Activated T-helper 1 cell treated with anti-CD3 and anti-CD28 coated beads, Interleukin-12 subunit alpha, Interleukin-12 subunit beta, Interleukin-2, Interleukin-4 antibody, amounts not matched to agents 30 ng/mL and 10 ng/mL and 1 ng/mL, durations not matched to agents 14 hours and 24 hours and 36 hours (primary cell): ENCODE measurements at places on chromosomes 12 and 14. TPM values are rescaled to one million over a fixed set of nuclear protein-coding genes. Genes with fewer than 3 reads are reported as not detected.
A peak's percentile ranks its signal among the peaks of the same experiment; 100 is the strongest.

LRRK2 gene
- total RNA-seq = not detected in 2 replicates

CAPRIN2 gene
- total RNA-seq = 9.1 and 9.4 TPM in 2 replicates

CCDC196 gene
- total RNA-seq = not detected in 2 replicates

EML1 gene
- 0.76 and 0.91 TPM in 2 replicates for total RNA-seq

CMA1 gene
- total RNA-seq = not detected in 2 replicates

ETFBKMT gene
- 0.62 and 0.69 TPM in 2 replicates for total RNA-seq

STXBP6 gene
- total RNA-seq = not detected in 2 replicates

DNA sequence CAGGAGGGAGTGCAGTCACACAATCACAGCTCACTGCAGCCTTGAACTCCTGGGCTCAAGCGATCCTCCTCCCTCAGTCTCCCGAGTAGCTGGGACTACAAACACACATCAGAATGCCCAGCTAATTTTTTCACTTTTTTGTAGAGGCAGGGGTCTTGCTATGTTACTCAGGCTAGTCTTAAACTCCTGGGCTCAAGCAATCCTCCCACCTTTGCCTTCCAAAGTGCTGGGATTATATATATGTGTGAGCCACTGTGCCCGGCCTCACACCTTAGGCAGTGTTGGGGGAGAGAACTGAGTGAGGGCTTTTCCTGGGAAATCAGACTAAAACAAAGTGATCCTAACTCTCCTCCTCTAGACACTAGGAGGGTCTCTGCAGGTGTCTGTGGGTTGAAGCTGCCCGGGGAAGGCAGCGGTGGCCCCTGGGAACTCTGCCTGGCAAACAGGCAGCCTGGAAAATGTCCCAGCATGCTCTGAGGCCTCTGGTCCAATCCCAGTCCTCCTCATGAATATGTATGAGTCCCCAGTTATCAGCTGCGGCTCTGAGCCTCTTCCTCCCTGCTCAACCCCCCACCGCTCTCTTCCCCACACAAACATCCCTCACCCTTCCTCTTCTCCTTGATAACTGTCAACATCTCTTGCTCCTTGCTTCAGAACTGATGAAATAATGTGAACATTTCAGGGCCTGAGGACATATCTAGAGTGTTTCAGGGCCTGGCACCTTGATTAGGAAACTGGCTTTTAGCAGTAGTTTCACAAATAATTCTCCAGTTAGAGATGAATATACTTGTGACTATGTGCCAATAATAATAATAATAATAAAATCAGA, 7.9 kb upstream of the NAA25 start:
- no peak for DNase-seq

GRCh38 chr12:15033641-15034040, 60.8 kb downstream of the PDE6H start:
- no peak for DNase-seq

- no peak for DNase-seq
These were observed 144.5 kb upstream of the SLC38A2 start for GRCh38 chr12:46516933-46517578.

DNA sequence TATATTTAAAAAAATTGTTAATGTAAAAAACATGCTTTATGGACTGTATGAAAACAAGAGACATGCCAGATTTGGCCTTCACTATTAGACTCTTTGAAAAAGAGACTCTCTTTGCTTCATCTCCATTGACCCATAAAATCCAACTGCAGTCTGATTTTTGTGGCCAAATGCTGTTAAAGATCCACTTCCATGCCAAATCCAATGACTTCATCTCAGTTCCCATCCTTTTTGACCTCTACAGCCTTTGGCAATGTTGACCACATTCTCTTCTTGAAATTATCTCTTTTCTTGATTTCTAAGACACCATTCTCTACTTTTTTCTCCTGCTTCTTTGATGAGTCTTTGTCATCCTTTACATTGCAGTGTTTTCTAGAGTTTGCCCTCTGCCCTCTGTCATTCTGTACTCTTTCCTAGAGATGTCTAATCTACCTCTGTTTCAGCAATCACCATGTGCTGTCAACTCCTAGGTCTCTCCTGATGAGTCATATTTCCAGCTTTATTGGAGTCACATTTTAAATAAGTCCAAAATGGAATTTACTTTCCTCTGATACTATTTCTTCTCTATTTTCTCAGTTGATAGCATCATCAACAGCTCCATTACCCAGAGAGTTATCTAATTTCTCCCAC, 2.4 kb downstream of the TMPRSS12 start:
- DNase-seq = no peak

- DNase-seq = no peak
These were observed 167.1 kb downstream of the DUSP6 start for GRCh38 chr12:89185181-89185580.

DNA sequence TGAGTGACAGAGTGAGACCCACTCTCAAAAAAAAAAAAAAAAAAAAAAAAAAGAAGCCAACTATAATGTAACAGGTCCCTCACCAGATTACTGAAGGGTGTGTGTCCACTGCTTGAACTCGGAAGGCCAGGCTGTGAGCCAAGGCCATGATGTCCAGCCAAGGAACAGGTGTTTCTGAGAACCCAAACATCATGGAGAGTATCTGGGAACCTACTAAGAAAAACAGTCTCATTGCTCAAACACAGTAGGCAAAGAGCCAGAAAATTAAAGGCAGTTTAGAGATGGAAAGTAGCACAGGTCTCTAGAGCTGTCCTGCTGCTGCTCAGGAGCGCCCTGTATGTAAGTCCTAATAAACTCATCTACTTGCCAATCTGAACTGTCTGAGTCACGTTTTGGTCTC, 12.5 kb upstream of the MAP4K5 start:
- DNase-seq = no peak

- no peak for DNase-seq
These were observed 192.6 kb upstream of the BCL2L14 start for GRCh38 chr12:11877869-11878780.

- DNase-seq = no peak
These were observed 42.0 kb downstream of the MOK start for GRCh38 chr14:102262929-102263462.

- no peak for DNase-seq
These were observed 16.8 kb upstream of the EIF5 start for GRCh38 chr14:103317251-103317650.

- DNase-seq = peak; percentile 35
These were observed at the start of gene SALL2 for GRCh38 chr14:21525962-21526671. SALL2 (minus strand) TSS chr14:21526346; CDS start chr14:21526127, 219 bp downstream.

- no peak for DNase-seq
These were observed 55.3 kb downstream of the FIGNL2 start for GRCh38 chr12:51793201-51793600.

- DNase-seq = no peak
These were observed 610.4 kb downstream of the MED13L start for GRCh38 chr12:115667116-115667515.

DNA sequence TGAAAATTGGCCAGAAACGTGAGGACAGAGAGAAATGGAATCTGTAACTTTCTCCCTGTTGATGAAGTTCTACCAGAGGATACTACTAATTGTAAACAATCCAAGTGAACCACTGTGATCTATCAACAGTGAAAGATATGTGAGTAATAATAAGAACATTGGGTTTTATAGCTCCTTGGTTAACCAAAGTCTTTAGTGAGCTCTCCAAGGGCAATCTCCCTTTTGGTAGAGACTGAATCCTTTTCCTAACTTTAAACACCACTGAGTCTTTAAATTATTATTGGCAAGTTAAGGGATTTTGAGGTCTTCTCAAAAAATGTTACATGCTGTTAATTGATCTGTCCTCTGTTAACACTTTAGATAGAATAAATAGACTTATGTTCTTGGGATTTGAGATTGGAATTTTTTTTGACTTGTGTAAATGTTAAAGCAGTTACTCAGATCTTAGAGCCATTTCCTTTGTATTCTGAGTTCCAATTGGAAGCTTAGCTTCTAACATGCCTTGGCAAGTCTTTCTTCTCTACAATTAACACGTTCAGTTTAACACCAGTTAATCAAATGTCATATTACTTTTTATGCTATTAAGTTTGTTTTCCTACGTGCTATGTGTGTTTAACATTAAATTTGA, 338.2 kb upstream of the DDHD1 start:
- DNase-seq = no peak

GRCh38 chr14:101926085-101926484, 38.3 kb upstream of the DYNC1H1 start:
- DNase-seq = no peak

DNA sequence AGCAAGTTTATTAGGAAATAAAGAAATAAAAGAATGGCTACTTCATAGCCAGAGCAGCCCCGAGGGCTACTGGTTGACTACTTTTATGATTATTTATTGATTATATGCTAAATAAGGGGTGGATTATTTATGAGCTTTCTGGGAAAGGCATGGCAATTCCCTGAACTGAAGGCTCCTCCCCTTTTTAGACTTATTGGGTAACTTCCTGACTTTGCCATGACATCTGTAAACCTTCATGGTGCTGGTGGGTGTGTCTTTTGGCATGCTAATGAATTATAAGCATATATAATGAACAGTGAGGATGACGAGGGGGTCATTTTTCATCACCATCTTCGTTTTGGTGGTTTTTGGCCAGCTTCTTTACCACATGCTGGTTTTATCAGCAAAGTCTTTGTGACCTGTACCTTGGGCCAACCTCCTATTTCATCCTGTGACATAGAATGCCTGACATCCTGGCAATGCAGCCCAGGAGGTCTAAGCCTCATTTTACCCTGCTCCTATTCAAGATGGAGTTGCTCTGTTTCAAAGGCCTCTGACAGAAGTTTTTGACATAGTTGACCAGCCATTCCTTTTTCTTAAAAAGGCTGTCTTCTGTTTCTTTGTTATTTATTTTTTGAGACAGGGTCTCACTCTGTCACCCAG, 11.1 kb upstream of the PTGES3 start:
- no peak for DNase-seq

DNA sequence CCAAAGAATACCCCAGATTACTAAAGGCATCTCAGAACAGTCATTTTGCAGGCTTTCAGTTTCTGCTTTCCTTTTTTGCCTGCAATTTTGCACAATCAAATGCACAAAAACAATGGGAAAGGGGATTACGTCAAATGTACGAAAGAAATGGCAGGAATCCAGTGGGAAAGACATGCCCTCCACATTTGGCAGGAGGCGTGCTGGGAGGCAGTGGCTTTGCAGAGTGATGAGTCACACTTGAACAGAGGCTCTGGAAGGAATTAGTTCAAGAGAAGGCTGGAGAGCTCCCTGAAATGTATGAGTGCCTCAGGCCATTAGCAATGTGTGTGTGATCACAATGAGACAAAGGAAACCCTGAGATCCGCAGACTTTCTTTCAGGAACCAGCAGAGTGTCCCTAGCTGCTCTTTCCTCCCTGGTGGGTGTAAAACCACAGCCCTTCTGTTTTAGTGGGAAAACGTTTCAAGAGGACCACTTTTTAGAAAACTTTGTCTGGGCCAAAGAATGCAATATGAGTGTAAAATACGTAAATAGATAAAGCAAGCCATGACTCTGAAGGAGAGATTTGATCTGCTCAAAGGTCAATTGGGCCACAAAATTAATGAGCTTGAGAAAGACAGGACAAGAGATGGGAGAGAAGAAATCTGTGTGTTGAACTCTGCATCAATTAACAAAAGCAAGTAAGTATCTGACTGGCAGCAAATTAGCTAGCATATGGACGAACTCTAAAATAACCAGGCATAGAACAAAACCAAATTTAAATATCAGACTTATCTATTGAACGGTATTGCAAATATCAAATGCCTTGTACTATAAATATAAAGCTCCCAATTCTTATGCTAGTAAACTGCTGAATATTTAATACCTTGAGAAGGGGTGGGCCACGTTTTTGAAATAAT, 155.4 kb upstream of the PDE3A start:
- no peak for DNase-seq

GRCh38 chr12:26691234-26691970, 141.6 kb downstream of the ITPR2 start:
- no peak for DNase-seq

- DNase-seq = no peak
These were observed 57.1 kb downstream of the SPTLC2 start for GRCh38 chr14:77559381-77559780.

GRCh38 chr14:97221572-97222285, 424.5 kb downstream of the VRK1 start:
- no peak for DNase-seq

DNA sequence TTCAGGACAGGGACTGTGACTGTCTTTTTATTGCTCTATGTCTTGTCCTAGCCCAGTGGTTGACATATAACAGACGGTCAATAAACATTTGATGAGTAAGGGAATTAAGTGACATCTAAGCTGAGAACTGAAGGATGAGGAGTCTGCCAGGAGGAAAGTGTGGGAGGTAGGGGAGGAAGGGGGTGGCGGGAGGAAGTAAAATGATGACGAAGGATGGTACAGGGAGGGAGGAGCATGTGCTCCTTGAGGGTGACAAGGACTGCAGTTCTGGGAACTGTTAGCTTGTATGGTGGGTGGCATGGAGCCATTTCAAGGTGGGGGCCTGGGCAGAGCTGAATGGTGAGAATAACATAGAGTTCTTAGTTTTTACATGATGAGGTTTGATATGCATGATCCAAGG, 64.4 kb downstream of the RGS6 start:
- DNase-seq = no peak

GRCh38 chr12:7612851-7613250, 52.9 kb downstream of the APOBEC1 start:
- no peak for DNase-seq

DNA sequence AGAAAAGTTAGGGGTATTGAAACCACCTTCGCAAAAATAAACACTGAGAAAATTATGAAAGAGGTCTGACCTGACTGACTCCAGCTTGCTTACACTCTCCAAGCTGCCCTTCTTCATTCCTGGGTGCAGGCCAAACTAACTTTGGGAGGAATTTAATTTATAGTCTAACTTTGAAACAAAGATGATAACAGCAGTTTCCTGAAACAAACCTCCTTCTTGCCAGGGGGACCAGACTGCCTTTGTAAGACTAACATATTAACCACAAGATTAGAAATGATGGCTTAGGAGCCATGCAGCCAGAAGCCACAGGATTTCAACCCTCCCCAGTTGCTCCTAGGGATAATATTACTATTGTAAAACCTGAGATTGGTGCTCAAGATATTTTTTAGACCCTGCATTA, 13.8 kb upstream of the EEA1 start:
- no peak for DNase-seq

DNA sequence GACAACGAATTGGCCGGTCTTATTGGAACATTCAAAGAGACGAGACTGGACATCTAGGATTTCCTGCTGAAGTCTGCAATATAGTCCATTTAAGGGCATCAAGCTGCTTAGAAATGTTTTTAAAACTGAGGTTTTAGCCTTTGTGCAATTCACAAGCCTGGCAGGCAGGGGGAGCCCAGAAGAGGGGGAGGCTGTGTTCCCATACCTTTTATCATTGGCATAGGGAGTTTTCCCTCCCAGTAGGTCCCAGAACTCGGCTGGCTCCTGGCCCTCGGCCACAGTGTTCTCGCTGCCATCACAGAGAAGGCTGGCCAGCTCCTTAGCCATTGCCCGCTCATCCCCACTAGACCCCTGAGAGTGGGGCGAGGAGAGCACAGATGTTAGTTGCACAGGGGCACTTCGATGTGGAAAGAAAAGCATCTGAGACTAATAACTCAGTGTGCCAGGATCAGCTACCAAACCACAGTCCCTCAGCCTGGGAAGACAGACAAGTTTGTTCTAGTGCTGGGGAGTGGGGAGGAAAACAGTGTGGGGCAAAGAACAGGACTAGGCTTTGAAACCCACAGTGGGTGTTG, 15.1 kb downstream of the AVIL start:
- peak; percentile 8 for DNase-seq
